Activated naive CD8-positive, alpha-beta T cell treated with anti-CD3 and anti-CD28 coated beads, Interleukin-2, amount 10 ng/mL, durations not matched to agents 7 days and 5 days (primary cell): ENCODE measurements at places on chromosomes 3 and 15.
A peak's percentile ranks its signal among the peaks of the same experiment; 100 is the strongest.

GRCh38 chr3:29906906-29907305, 626.0 kb downstream of the RBMS3 start:
- H3K27ac ChIP-seq = no peak overlapping the region
- H3K4me1 ChIP-seq = no peaks in the 10 kb centered on the region
- H3K4me3 ChIP-seq = no peak overlapping the region
- no peak for DNase-seq
- H3K27me3 ChIP-seq = no peaks in the 10 kb centered on the region

GRCh38 chr3:120429921-120430361, 20.9 kb downstream of the FSTL1 start:
- H3K27ac ChIP-seq = no peak overlapping the region
- H3K36me3 ChIP-seq = no peaks in the 10 kb centered on the region
- H3K4me1 ChIP-seq = no peaks in the 10 kb centered on the region
- no peak for DNase-seq

- no peak overlapping the region for H3K4me3 ChIP-seq
- no peaks in the 10 kb centered on the region for H3K4me1 ChIP-seq
- DNase-seq = no peak
- H3K27ac ChIP-seq = no peak overlapping the region
- H3K36me3 ChIP-seq = no peaks in the 10 kb centered on the region
- H3K27me3 ChIP-seq = no peaks in the 10 kb centered on the region
Observed at GRCh38 chr3:82410366-82410765, 648.9 kb upstream of the GBE1 start.

DNA sequence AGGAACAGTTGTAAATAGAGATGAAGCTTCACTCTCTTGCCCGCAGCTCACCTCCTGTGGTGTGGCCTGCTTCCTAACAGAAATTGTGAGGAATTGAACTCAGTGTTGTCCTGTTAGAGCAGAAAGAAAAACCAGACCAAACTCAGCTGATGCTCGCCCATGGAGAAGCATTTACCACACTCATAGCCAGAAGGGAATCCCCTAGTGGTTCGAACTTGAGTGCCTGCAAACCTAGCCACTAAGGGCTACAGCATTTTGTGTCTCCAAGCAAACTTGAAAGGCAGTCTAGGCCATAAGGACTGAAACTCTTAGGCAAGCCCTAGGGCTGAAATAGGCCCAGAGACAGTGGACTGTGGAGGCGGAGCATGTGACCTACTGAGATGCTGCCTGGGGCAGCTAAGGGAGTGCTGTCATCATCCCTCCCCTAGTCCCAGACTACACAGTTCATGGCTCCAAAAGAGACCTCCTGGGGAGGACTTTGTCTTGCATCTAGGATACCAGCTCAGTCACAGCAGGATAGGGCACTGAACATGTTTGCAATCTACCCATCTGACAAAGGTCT, 44.5 kb upstream of the MCTP2 start:
- H3K27me3 ChIP-seq = peaks cover 35% of the 10 kb centered on the region
- H3K4me1 ChIP-seq = peaks cover 17% of the 10 kb centered on the region
- H3K27ac ChIP-seq = no peak overlapping the region

DNA sequence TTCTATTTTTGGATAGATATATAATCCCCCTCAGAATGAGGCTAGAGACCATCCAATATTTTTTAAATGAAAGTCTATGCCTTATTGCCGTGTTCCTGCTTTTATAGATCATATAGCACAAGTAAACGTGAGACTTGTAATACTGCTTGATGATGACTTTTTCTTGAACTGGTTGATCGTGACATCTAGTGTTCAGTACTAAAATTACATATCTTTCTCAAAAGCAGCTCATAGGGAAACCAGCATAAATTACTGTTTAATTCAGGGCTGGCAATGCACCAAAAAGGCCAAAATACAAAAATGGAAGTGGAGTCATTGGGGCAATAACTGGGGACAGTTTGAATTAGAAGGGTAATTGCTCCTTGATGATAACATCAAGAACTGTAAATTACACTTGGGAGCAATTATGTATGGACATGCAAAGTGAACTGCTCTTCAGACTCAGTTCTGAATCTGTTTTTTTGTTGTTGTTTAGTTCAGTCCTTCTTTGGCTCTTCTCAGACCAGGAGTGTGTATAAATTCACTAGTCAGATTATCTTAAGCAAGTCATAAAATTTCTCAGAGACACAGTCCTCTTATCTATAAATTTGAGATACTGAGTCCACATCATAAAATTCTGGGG, 325.3 kb downstream of the THSD4 start:
- no peak overlapping the region for H3K27ac ChIP-seq
- no peak overlapping the region for H3K4me3 ChIP-seq
- no peak for DNase-seq
- no peaks in the 10 kb centered on the region for H3K36me3 ChIP-seq
- no peaks in the 10 kb centered on the region for H3K4me1 ChIP-seq

DNA sequence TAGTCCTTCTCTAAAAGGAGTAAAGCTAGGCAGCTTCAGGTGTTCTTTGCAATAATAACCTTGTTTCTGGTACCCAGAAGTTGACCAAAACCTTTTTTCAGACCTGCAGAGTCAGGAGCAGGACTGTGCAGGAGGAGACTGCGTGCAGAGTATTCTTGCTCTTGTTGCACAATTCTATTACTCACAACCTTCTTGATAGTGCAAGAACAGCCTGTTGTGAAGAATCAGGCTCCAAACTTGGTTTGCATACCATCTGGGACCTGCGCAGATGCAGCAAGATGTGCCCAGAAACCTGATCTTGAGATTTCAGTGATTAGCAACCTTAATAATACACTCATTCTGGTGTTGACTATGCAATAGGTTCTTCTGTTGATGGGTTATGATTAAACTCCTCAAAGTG, 111.9 kb downstream of the ATG7 start:
- peaks cover 2% of the 10 kb centered on the region for H3K36me3 ChIP-seq
- no peak overlapping the region for H3K4me3 ChIP-seq
- DNase-seq = no peak
- no peaks in the 10 kb centered on the region for H3K27me3 ChIP-seq

DNA sequence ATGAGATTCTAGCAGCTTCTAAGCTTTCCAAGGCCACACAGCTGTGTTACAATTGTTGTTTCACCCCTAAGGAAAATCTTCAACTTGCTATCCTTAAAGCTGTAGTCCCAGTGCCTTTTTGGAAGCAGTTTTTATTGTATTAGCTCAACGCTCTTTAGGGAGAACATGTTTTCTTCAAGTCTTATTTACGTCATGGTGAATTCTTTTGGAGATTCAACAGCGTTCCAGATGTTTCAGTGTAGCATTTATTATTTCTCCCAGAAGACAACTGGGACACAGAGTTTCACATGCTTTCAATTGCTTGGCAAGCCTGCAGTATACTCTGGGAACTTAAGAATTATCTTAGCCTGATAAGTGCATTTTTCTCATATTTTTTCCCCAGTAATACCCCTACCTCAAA, 888.3 kb downstream of the PLOD2 start:
- H3K27me3 ChIP-seq = no peaks in the 10 kb centered on the region
- no peak overlapping the region for H3K4me3 ChIP-seq
- DNase-seq = no peak
- H3K27ac ChIP-seq = no peak overlapping the region

DNA sequence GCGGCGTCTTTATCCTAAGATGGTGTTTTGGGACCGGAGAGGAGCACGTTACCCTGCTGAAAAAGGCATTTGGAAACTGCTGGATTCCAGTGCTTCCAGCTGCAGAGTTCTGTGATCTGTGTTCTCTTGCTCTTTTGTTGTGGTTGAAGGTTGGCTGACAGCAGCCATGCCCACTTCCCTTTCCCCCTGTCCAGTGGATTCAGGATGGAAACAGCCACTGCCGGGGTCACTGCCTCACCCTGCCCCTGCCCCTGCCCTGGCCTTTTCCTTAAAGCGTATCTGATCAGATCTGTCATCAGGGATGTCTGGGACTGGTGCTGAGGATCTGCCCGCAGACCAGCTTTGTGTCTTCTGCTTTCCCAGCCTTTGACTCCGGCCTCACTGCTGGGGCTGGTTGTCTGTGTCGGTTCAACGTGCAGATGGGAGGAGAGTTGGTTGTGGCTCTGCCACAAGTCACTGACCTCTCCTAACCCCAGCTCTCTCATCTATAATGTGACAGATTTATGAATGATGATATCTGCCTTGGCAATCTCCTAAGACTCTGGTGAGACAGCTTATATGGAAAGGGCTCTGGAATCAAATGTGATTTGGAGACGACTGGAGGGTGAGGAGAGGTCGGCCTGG, 219.4 kb upstream of the BHLHE40 start:
- no peak for DNase-seq
- peak overlapping the region; percentile 31 for H3K4me3 ChIP-seq
- H3K27ac ChIP-seq = peak overlapping the region; percentile 80
- peaks cover 40% of the 10 kb centered on the region for H3K4me1 ChIP-seq
- peaks cover 74% of the 10 kb centered on the region for H3K36me3 ChIP-seq
- H3K27me3 ChIP-seq = no peaks in the 10 kb centered on the region

- H3K36me3 ChIP-seq = no peaks in the 10 kb centered on the region
- no peak overlapping the region for H3K4me3 ChIP-seq
- DNase-seq = no peak
- peaks cover 60% of the 10 kb centered on the region for H3K27me3 ChIP-seq
Observed at GRCh38 chr3:55480911-55481743, 6.0 kb downstream of the WNT5A start.

DNA sequence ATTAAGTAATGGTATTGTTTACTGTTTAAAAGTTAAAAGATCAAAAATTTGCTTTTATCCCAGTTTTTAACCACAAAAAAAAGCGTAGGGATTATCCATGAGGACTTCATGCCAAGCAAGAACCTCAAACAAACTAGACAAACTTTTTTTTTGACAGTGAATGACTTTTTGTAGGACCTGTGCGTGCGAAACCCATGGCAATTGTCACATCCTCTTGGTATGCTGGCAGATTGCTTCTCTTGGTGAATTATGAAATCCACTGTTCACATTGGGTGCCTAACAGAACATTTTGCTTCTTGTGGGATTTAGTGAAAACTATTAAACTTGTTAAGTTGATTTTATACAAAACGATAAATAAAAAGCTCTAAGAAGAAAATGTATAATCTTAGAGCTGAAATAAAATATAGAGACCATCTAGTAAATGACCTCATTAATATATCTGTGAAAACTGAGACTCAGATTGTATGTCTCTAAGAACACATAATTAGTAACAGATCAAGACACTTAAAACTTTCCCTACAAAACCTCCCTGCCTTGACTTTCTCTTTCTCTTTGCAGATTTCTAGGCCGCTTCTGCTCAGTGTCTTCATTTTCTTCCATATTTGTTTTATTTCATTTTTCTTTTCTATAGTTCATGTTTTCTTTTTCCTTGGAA, 87.3 kb upstream of the CGNL1 start:
- H3K4me1 ChIP-seq = no peaks in the 10 kb centered on the region
- no peak for DNase-seq
- no peaks in the 10 kb centered on the region for H3K27me3 ChIP-seq
- peaks cover 38% of the 10 kb centered on the region for H3K36me3 ChIP-seq
- no peak overlapping the region for H3K27ac ChIP-seq
- H3K4me3 ChIP-seq = no peak overlapping the region

GRCh38 chr15:56929399-56929798, 11.0 kb downstream of the TCF12 start:
- DNase-seq = no peak
- H3K27me3 ChIP-seq = no peaks in the 10 kb centered on the region
- H3K27ac ChIP-seq = no peak overlapping the region
- peaks cover 23% of the 10 kb centered on the region for H3K4me1 ChIP-seq

GRCh38 chr15:50953302-50953701, 44.8 kb downstream of the AP4E1 start:
- no peak overlapping the region for H3K27ac ChIP-seq
- H3K4me3 ChIP-seq = no peak overlapping the region
- H3K36me3 ChIP-seq = peaks cover 72% of the 10 kb centered on the region
- H3K4me1 ChIP-seq = peaks cover 2% of the 10 kb centered on the region
- H3K27me3 ChIP-seq = no peaks in the 10 kb centered on the region

DNA sequence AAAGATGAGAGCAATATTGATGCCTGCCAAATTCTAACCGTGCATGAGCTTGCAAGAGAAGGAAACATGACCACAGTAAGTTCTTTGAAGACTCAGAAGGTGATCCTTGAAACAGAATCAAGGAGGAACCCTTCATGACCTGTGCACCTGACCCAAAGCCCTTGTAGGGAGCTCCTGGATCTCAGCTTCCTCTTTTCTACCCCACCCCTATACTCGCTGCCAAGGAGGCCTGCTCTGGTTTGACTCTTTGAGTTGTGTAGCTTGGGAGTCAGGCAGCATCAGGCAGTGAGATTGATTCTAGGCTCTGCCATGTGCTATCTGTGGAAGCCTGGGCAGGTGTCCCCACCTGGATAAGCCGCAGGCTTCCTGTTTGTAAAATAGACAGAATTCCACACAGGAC, 10.6 kb downstream of the TTC21A start:
- peaks cover 4% of the 10 kb centered on the region for H3K4me1 ChIP-seq
- no peak overlapping the region for H3K4me3 ChIP-seq
- no peak for DNase-seq
- no peaks in the 10 kb centered on the region for H3K36me3 ChIP-seq
- no peak overlapping the region for H3K27ac ChIP-seq
- H3K27me3 ChIP-seq = peaks cover 51% of the 10 kb centered on the region

DNA sequence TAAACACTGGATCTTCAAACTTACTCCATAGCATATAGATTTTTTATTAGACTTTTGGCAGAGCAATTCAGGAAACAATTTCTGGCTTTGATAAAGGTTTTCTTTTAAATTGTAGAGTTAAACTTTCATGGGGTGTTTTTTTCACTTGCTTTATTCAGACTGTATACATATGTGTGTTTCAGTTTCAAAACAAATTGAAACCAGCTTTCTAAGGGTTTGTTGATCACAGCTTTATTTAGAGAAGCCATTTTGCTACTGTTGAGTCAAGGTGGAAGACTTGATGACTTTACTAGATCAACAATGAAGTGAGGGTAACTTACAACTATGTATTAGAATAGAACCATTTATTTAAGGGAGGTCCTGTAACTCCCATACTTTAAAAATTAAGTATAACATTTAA, 6.2 kb downstream of the UBE2E1 start:
- peak overlapping the region; percentile 94 for H3K4me3 ChIP-seq
- DNase-seq = no peak
- no peaks in the 10 kb centered on the region for H3K27me3 ChIP-seq
- peaks cover 51% of the 10 kb centered on the region for H3K4me1 ChIP-seq

- H3K27me3 ChIP-seq = peaks cover 1% of the 10 kb centered on the region
- H3K27ac ChIP-seq = no peak overlapping the region
- no peak for DNase-seq
Observed at GRCh38 chr3:142046320-142047020, 102.9 kb downstream of the TFDP2 start.

GRCh38 chr15:66043264-66043663, 174.0 kb downstream of the RAB11A start:
- H3K27ac ChIP-seq = no peak overlapping the region
- H3K36me3 ChIP-seq = no peaks in the 10 kb centered on the region
- no peak for DNase-seq
- peaks cover 24% of the 10 kb centered on the region for H3K27me3 ChIP-seq

DNA sequence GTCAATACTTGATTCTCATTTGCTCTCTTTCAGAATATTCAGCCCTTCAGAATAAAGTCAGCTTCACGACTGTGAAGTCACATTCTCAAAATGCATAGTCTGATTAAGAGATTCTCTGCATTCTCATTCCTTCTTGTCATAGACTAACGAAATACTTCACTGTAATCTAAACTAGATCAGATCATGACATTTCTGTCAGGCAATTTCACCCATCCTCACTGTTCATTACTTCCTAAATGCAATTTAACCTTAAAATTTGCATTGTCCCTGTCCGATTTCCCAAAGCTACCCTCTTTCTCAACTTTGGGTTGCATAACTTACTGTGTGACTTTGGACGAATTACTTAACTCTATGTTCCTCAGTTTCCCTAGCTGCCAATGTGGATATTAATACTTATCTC, 6.2 kb downstream of the RPL22L1 start:
- no peak overlapping the region for H3K4me3 ChIP-seq
- DNase-seq = no peak
- peaks cover 12% of the 10 kb centered on the region for H3K4me1 ChIP-seq
- H3K36me3 ChIP-seq = peaks cover 26% of the 10 kb centered on the region
- no peak overlapping the region for H3K27ac ChIP-seq
- H3K27me3 ChIP-seq = peaks cover 2% of the 10 kb centered on the region
